Epithelial cell of umbilical artery (primary cell): ENCODE measurements at places on chromosomes 3 and 15. TPM values are rescaled to one million over a fixed set of nuclear protein-coding genes. Genes with fewer than 3 reads are reported as not detected.

Gene FAM162A
- total RNA-seq, result 8.4 and 21.4 TPM in 2 replicates

Gene COL6A5
- not detected in 2 replicates for total RNA-seq

Gene CYP1A2
- total RNA-seq, result not detected in 2 replicates

Gene OR5K4
- total RNA-seq, result not detected in 2 replicates

Gene EAF2
- 1.6 and 3.2 TPM in 2 replicates for total RNA-seq

Gene ISG20
- 13.0 and 17.2 TPM in 2 replicates for total RNA-seq

Gene MME
- total RNA-seq, result 2.6 and 11.7 TPM in 2 replicates

Gene KATNBL1
- total RNA-seq, result 58.5 and 82.2 TPM in 2 replicates

Gene NRROS
- 3.2 and 4.1 TPM in 2 replicates for total RNA-seq

Gene EIF5A2
- total RNA-seq, result 3.6 and 5.8 TPM in 2 replicates

Gene PTPN9
- total RNA-seq, result 15.3 and 15.7 TPM in 2 replicates

Gene ANKRD63
- total RNA-seq, result not detected in 2 replicates

Gene SCN11A
- under 0.01 TPM in 1 of 2 replicates, not detected in the other for total RNA-seq

Gene TEX55
- not detected in 2 replicates for total RNA-seq

Gene PP2D1
- total RNA-seq, result not detected in 2 replicates

Gene SLC6A6
- total RNA-seq, result 9.7 and 15.8 TPM in 2 replicates

Gene ARGFX
- total RNA-seq, result not detected in 2 replicates

Gene CX3CR1
- not detected in 2 replicates for total RNA-seq

Gene GATM
- total RNA-seq, result 0.32 and 1.4 TPM in 2 replicates

Gene PAQR5
- total RNA-seq, result under 0.01 and 0.15 TPM in 2 replicates

Gene SMCO1
- total RNA-seq, result under 0.01 TPM in 1 of 2 replicates, not detected in the other

Gene RMDN3
- 20.8 and 43.0 TPM in 2 replicates for total RNA-seq

Gene FOXL2
- total RNA-seq, result under 0.01 and 0.30 TPM in 2 replicates

Gene CCDC54
- not detected in 2 replicates for total RNA-seq

Gene ATP8B4
- under 0.01 TPM in 1 of 2 replicates, not detected in the other for total RNA-seq

Gene GOLGA6D
- not detected in 2 replicates for total RNA-seq

Gene CBLB
- total RNA-seq, result 9.7 and 19.8 TPM in 2 replicates

Gene NOP10
- total RNA-seq, result 154 and 299 TPM in 2 replicates

Gene TLE3
- total RNA-seq, result 31.5 and 31.6 TPM in 2 replicates

Gene SI
- not detected in 2 replicates for total RNA-seq

Gene ZCWPW2
- total RNA-seq, result 0.32 and 0.46 TPM in 2 replicates

Gene HGD
- total RNA-seq, result 0.32 TPM in 1 of 2 replicates, not detected in the other

Gene EPHB3
- 0.15 TPM in 1 of 2 replicates, not detected in the other for total RNA-seq

Gene SHC4
- total RNA-seq, result 0.15 and 0.65 TPM in 2 replicates

Gene AGTR1
- total RNA-seq, result under 0.01 TPM in 1 of 2 replicates, not detected in the other

Gene FANCD2OS
- total RNA-seq, result not detected in 2 replicates

Gene TMEM158
- total RNA-seq, result 2.6 and 15.8 TPM in 2 replicates

Gene FILIP1L
- total RNA-seq, result 10.7 and 22.5 TPM in 2 replicates

Gene MUC20
- not detected in 2 replicates for total RNA-seq

Gene SEMA7A
- total RNA-seq, result 3.0 and 3.2 TPM in 2 replicates

Gene TRPM1
- under 0.01 TPM in 1 of 2 replicates, not detected in the other for total RNA-seq

Gene CACNA2D3
- total RNA-seq, result not detected in 2 replicates

Gene ERC2
- 1.9 and 3.0 TPM in 2 replicates for total RNA-seq

Gene IL5RA
- total RNA-seq, result not detected in 2 replicates

Gene NOX5
- not detected in 2 replicates for total RNA-seq

Gene MB21D2
- total RNA-seq, result 7.1 and 10.3 TPM in 2 replicates

Gene LIPC
- not detected in 2 replicates for total RNA-seq

Gene HESX1
- total RNA-seq, result 0.32 and 0.46 TPM in 2 replicates

Gene CCDC51
- total RNA-seq, result 20.1 and 24.6 TPM in 2 replicates

Gene ESYT3
- under 0.01 TPM in 1 of 2 replicates, not detected in the other for total RNA-seq

Gene HIGD1A
- total RNA-seq, result 193 and 197 TPM in 2 replicates

Gene UROC1
- total RNA-seq, result not detected in 2 replicates

Gene MYO5A
- total RNA-seq, result 55.2 and 74.4 TPM in 2 replicates

Gene ULK3
- total RNA-seq, result 18.2 and 27.2 TPM in 2 replicates

Gene PPP2R3A
- total RNA-seq, result 7.1 and 8.8 TPM in 2 replicates

Gene ITIH1
- total RNA-seq, result not detected in 2 replicates

Gene OXTR
- under 0.01 and 0.30 TPM in 2 replicates for total RNA-seq
